Stromal cell of bone marrow (primary cell): ENCODE measurements at places on chromosomes 3 and 15.
A peak's percentile ranks its signal among the peaks of the same experiment; 100 is the strongest.

DNA sequence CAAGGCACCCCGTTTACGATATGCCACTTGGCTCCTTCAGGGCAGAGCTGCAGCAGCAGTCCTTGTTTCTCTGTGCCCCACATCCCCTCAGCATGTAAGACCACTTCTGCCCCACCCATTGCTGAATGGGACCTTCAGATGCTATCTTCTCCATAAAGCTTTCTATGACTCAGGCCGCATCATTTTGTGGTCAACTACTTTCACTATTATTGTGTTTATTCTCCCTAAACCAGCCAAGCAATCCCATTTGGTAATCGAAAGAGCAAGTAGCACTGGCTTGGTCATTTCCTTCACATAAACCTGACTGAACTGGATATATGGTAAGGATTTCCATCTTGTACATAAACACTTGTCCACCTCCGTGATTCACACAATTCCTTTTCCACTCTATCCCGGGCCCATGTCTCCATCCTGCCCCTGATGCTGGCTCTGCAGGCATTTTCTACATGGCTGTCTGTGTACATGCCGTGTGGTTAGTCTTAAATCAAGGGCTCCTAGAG is 25.7 kb downstream of the LIPC start:
- DNase-seq = peak; percentile 68

DNA sequence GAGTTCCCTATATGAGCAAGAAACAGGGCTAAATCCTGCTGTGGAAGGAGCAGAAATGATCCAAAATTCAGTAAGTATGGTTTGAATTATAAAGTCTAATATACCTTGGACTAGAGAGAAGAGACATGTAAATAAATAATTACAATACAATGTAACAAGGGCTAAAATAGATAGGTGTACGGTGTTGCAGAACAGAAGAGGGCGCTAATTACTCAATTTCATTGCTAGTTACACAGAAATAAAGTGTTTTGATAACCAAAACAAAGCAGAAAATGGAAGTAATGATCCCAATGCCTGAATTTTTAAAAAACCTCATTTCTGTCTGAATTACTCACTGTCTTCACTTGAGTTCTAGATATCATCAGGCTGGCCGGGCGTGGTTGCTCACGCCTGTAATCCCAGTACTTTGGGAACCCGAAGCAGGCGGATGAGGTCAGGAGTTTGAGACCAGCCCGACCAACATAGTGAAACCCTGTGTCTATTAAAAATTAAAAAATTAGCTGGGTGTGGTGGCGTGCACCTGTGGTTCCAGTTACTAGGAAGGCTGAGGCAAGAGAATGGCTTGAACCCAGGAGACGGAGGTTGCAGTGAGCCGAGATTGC is 8.3 kb upstream of the PLCH1 start:
- no peak for DNase-seq

- no peak for DNase-seq
These were observed 92.0 kb downstream of the PRICKLE2 start for GRCh38 chr3:64133272-64133671.

DNA sequence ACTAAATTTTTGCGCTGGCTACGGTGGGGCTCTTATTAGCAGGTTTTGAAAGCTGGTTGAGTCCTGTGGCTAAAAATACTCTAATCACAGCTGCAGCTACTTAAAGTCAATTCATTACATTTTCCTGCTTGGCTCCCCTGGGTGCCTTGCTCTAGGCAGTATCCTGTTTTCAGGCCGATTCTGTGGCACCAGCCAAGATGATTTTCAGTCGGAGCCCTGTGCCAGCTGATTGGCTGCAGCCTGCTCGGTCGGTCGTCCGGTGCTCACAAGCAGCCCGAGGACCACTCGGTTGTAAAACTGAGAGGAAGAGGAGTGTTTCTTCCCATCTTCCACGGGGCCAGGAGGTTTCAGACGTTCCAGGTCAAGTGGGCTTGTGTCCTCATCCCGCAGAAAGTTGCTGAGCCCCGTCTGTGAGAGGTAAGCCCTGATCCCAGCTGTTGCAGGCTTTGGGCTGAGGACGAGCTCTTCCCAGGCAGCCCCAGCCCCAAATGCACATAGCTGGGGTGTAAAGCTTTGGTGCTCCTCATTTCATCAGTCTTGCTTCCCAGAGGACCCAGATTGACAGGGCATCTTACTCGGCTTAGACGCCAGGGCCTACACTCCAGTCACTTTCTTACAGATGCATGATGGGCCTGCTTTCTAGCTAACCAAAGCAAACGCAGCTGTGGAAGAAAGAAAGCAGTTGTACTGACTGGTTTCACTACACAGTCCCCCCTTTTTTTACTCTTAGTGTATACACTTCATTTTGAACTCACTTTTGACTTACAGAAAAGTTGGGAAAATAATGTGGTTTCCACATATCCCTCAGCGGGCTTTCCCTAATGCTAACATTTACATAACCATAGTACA is 15.9 kb downstream of the LYSMD4 start:
- DNase-seq = no peak

GRCh38 chr3:58737644-58738043 is 71.1 kb upstream of the FAM3D start:
- no peak for DNase-seq

GRCh38 chr3:185753354-185753753 is 71.5 kb downstream of the IGF2BP2 start:
- no peak for DNase-seq

DNA sequence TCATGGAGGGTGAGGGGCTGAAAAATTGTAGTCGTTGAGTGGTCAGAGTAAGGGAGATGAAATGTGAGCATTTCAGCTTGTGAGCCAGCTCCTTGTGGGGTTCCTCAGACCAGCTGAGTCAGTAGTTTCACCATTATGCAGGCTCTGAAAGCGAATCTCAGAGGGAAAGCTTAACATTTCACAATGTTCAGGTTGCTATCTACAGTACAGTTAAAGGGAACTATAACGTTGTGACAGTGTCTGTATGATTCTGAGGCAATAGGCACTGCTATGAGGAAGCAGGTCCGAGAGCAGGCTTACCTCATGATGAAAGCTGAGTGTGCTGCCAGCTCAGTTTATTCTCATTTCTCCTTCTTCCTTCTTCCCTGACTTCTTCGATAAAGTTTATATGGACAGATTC is 469.6 kb downstream of the EDEM1 start:
- DNase-seq = no peak

- no peak for DNase-seq
These were observed 63.2 kb downstream of the DGKG start for GRCh38 chr3:186298876-186299275.

DNA sequence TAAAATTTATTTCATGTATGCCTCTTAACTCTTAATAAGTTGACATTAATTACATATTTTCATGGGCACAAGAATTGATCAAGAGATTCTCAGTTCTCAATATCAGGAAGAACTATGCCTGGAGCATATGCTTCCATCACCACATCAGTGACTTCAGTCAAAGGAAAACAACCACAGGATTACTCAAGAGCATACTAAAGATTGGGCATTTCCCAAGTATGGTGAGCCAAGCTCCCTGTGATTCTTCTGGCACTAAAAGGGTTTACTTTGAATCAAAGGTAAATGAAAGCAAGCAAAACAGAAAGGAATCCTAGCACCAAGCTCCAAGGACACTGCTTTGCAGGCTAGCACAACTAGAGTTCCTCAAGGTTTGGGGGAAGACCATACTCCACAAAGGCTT is 44.6 kb downstream of the FMN1 start:
- DNase-seq = no peak

- DNase-seq = peak; percentile 87
These were observed 40.6 kb downstream of the MYO5C start for GRCh38 chr15:52255008-52255407.

DNA sequence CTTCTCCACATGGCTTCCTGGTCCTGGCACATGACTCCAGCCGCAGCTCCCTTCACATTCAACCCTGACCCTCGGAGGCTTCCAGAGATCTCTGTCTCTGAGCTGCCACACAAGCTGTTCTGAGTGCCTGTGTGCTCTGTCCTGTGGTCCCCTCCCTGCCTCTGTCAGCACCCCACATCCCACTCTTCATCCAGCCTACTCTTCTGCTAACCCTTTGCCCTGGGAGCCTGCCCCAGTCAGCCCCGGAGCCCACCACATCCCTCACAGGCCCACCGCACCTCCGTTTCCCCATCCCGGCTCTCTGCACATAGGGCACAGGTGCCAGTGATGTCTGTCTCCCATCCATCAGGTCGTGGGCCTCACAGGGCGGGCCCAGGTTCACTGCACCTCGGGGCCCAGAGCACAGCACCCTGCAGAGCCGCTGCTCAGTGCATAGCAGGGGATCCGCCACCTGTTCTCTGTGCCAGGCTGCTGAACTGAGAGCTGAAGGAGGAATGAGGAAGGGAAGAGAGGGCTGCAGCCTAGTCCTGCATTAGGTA is 133.6 kb downstream of the UACA start:
- no peak for DNase-seq

GRCh38 chr3:59127071-59127470 is 77.2 kb upstream of the CFAP20DC start:
- DNase-seq = peak; percentile 71

DNA sequence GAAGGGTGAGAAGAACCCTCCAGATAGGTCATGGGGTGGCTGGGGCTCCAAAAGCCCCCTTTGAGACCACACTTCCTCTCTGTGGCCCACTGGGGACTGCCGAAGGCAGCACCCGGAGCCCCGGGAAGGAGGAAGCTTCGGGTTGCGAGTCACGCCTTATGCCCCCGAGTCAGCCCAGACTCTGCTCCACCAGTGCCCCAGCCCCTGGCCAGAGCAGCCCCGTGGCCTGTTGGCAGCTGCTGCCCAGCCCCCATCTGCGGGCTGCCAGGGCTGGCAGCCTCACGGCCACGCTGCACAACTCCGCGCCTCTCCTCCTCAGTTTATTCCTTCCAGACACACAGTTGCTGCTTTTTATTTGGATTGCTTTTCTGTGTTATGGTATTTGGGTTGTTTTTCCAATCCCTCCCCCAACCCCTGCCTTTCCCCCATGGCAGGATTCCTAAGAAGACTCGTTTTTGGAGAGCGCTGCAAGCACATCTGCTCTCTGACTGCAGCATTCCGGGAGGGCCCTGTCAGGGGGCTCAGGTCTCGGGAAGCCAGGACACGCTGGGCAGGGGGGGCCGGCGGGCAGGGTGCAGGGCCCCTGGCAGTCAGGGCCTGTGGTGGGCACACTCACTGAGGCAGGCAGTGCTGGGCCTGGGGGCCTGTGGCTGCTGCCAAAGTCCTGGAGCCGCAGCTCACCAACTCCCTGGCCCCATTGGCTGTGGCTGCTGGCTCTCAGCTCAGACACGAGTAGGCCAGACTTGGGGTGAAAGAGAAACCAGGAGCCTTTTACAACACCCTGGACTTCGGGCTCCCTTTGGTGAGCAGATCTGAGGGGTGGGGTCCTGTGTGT is 20.2 kb downstream of the MAGEF1 start:
- DNase-seq = no peak

DNA sequence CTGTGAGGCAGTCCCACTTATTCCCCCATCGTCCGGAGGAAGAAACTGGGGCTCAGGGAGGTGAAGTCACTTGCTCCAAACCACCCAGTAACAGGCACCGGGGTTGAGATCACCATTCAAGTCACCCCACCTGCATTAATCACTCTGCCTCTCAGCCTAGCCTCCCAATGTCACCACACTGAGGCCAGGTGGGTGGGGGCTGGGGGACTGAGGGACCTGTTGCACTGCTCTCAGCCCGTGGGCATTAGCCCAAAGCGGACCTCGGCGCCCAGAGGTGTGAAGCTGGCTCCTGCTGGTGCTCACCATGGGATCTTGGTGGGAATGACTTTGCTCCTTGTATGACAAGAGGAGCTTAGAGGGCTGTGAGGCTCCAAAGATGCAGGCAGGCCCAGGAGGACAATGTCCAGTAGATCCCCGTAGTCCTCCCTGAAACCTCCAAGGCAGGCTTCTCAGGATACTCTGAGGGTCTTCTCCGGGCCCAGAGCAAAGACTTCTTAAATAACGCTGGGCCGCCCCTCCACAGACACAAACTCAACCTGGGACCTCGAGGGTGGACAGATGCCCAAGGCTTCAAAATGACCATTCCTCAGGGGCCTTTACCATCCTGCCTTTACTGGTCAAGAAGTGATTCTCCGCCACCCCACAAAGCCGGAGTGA is 1.7 kb downstream of the NT5DC2 start:
- no peak for DNase-seq

DNA sequence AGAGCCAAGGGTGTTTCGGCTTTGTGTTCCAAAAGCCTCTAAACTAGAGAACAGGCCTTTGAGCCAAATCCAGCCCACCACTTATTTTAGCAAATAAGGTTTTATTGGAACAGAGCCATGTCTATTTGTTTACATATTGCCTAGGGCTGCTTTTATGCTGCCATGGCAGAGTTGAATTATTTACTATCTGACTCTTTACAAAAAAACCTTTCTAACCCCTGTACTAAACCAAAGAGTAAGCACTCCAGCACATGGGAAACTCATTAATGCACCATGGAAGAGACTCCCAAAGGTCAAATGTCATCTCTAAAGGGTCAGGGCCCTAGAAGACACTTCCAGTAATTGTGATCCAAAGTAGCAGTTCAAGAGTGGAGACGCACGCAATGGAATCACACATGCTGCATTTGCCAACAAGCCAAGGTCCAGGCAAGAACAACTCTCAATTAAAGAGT is 22.3 kb downstream of the OSBPL10 start:
- DNase-seq = no peak

DNA sequence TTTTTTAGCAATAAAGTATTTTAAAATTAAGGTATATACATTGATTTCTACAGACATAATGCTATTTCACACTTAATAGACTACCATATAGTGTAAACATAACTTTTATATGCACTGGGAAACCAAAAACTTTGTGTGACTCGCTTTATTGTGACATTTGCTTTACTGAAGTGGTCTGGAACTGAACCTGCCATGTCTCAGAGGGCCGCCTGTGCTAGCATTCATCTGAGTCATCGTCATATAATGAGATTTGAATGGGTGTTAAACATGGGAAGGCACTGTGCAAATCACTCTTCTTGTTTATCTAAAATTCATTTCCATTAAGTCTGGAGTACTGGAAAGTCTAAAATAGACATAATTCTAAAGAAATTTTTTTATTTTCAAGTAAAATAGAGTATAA is 12.9 kb downstream of the EIF2AK4 start:
- DNase-seq = no peak

- peak; percentile 88 for DNase-seq
These were observed 48.0 kb upstream of the FSTL1 start for GRCh38 chr3:120498556-120499346.

GRCh38 chr3:101926594-101927105 is 77.3 kb downstream of the NFKBIZ start:
- DNase-seq = no peak

GRCh38 chr3:38251197-38251596 is 14.4 kb upstream of the SLC22A13 start:
- DNase-seq = no peak

DNA sequence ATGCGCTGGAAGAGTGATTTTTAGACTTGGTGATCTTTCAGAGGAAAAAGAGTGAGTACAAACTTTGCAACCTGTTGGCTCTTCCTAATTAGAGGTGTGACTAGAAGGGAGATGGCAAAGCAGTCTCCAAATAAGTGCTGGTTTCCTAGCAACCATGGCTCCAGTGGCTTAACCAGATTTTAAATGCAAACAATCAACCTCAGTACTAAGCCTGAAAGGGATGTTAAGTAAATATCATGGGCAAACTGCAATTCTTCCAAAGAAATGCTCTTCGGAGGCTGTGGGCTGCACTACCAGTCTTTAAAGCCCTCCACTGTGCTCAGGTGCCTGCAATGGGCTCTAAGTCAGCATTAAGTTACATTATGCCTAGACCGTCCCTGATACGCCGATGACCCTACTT is 678.1 kb upstream of the CCDC54 start:
- no peak for DNase-seq
